HFF-Myc (cell line): ENCODE measurements at places on chromosomes 3 and 15.

DNA sequence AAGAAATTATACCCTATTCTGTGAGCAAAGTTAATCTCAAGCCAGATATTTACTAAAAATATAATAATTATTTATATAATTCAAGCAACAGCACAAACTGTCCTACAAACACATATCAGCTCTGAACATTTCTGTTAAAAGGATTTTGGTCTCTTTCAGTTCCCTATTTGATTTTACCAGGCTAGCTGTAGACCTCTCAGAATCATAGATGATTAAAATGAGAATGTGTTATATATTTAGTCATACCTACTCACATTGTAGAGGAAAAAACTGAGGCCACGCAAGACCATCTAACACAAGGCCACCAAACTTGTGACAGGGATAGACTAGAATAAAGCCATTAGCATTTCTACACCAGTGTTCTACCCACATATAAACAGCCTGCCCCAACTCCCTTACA is 28.5 kb downstream of the ACKR4 start:
- DNase-seq, result no peak

- no peak for DNase-seq
These were observed 71.0 kb downstream of the SLMAP start for GRCh38 chr3:57826952-57827723.

DNA sequence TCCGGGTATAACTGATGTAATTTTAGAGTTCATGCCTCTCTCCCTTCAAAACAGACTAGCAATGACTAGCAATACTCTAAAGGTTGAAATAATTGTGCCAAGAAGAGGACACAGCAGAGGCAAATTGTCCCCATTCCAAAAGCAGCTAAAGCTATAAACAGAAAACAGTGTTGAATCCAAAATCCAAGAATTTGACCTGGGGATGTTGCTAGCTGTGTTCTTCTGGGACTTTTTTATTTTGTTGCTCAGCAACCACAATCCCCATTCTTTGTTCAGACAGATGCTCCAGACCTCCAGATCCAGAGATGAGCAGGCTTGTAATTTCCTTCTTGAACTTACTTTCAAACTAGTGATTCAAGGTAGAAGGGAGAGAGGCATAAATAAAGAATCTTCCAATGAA is 191.5 kb downstream of the FOXB1 start:
- no peak for DNase-seq

GRCh38 chr3:75906555-75907112 is 121.3 kb upstream of the ZNF717 start:
- DNase-seq, result no peak

DNA sequence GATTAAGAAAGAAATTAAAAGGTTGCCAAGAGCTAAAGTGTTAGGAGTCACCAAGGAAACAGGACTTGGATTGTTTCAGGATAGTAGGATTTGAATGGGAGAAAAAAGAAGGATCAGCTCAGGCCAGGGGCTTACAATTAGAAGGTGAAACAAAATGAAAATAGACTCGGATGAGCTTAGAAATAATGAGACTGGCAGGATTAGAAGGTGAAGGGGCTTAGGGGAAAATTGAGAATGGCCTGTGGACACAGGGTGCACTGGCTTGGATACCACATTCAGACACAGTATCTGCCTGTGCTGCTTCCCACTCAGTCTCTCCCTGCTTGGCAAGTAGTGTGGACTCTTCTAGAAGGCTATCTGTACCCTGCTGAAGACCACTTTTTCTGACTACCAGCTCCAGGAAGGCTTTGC is 206.1 kb upstream of the ATP10A start:
- DNase-seq, result no peak

- DNase-seq, result no peak
These were observed 20.0 kb downstream of the SLC28A1 start for GRCh38 chr15:84904419-84904818.

DNA sequence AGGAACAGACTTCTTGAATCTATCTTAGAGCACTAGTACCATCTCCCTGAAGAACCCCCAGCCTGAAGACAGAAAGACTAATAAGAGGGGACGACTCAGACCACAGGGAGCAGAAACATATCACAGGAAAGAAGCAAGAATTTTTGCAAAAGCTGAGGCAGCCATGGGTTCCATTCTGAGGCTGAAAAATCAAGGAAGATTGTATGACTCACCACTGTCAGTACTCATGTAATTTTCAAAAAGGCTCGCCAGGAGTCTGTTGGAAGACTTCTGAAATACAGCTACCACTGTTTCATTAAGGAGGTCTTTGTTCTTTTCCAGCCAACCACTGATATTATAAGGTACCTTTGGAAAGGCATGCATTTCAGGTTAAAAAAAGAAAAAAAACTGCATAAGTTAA is 47.5 kb downstream of the MYH15 start:
- DNase-seq, result no peak

GRCh38 chr15:45102226-45102625 is 11.7 kb downstream of the DUOX2 start:
- no peak for DNase-seq

DNA sequence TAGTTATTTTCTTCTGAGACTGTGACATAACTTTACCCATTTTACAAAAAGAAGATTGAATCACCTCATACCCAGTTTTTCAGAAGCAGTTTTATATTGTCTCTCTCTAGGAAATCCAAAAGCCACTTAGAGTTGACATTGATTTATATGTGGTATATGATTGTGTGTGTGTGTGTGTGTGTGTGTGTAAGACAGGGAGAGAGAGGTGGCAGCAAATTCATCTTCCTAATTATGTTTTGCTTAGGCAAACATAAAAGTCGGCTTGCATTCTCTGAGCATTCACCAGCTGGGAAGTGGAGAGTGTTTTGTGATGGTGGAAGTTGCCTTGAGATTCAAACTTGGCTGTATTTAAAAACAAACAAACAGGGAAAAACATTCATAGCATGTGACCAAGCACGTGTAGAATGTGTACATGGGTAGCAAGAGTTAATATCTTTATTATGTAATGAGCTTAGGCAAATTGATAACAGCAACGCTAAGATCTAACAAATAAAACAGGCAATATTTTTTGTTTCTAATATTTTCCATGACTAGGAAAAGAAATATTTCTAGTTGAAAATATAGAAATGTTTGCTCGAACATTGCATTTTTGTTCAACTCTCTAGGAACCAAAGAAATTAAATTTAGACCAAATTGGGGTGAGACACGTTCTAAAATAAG is 64.4 kb upstream of the IGF1R start:
- no peak for DNase-seq
